Bladder microvascular endothelial cell (primary cell): ENCODE measurements at places on chromosomes 2 and 18. TPM values are rescaled to one million over a fixed set of nuclear protein-coding genes. Genes with fewer than 3 reads are reported as not detected.

Gene CENPA
- 6.7 and 13.9 TPM in 2 replicates for total RNA-seq

Gene FAM110C
- 0.13 TPM in 1 of 2 replicates, not detected in the other for total RNA-seq

Gene KCNIP3
- total RNA-seq, result under 0.01 and 0.06 TPM in 2 replicates

Gene MEP1B
- total RNA-seq, result 0.25 TPM in 1 of 2 replicates, not detected in the other

Gene SLC9A4
- total RNA-seq, result under 0.01 TPM in 2 replicates

Gene ZNF513
- 5.2 and 9.3 TPM in 2 replicates for total RNA-seq

Gene ASXL3
- under 0.01 and 0.13 TPM in 2 replicates for total RNA-seq

Gene CFAP221
- 0.06 and 0.16 TPM in 2 replicates for total RNA-seq

Gene DOK6
- total RNA-seq, result under 0.01 and 1.0 TPM in 2 replicates

Gene CRIM1
- total RNA-seq, result 681 and 1,578 TPM in 2 replicates

Gene CFAP210
- not detected in 2 replicates for total RNA-seq

Gene SULT1C4
- 7.6 and 82.8 TPM in 2 replicates for total RNA-seq

Gene GPR45
- not detected in 2 replicates for total RNA-seq

Gene GREB1L
- total RNA-seq, result 1.3 and 9.7 TPM in 2 replicates

Gene APCDD1
- not detected in 2 replicates for total RNA-seq

Gene SIX2
- under 0.01 TPM in 1 of 2 replicates, not detected in the other for total RNA-seq

Gene ALPI
- not detected in 2 replicates for total RNA-seq

Gene CHRNG
- total RNA-seq, result not detected in 2 replicates

Gene CCDC74A
- total RNA-seq, result 3.7 and 6.4 TPM in 2 replicates

Gene ATOH8
- 25.1 and 31.7 TPM in 2 replicates for total RNA-seq
